ENCODE measurements at places on chromosomes 1 and 21. TPM values are rescaled to one million over a fixed set of nuclear protein-coding genes. Genes with fewer than 3 reads are reported as not detected.

The PLD5 gene
- 0.11 TPM for total RNA-seq

- DNase-seq, result no peak
Measured at GRCh38 chr1:92879316-92879968, 47.6 kb downstream of the RPL5 start.

DNA sequence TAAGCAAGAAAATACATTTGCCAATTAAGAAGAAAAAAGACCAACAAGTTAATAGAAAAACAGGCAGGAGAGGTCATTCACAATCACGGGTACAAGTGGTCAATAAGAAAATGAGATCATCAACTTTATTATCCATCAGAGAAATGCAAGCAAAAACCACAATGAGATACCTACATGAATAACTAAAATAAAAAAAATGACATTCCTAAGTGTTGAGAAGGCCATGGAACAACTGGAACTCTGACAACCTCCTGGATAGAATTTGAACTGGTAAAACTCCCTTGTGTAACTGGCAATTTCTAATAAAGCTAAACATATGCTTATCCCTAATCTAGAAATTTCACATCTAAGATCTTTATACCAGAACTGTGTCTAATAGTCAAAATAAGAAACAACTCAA is 135.4 kb upstream of the BACE2 start:
- DNase-seq, result no peak

DNA sequence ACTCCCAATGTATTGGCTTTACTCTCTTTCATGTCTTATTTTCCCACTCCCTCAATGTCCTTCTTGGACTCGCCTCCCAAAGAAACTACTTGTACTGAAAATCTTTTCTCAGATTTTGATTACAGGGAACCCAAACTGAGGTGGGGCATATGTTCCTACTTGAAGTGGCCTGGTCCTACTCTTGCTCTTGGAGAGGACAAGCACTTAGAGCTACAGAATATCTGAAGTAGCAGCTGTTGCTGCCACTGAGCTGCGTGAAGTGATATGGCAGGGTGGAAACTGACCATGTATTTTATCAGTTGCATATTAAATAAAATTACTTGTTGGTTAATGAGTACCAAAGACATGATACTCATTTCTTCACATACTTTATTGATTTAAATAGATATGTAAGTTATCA is 129.5 kb downstream of the TSEN15 start:
- DNase-seq, result no peak

- no peak for DNase-seq
Measured at GRCh38 chr1:15347182-15347581, 62.5 kb upstream of the EFHD2 start.

- no peak for DNase-seq
Measured at GRCh38 chr21:17819877-17820229, 697 bp upstream of the C21orf91 start.

The NHLH1 gene
- total RNA-seq, result not detected

The SERINC2 gene
- 1.6 TPM for total RNA-seq

All from left ventricle myocardium inferior (tissue), 1 donor.